ENCODE measurements at places on chromosomes 12 and 14. TPM values are rescaled to one million over a fixed set of nuclear protein-coding genes. Genes with fewer than 3 reads are reported as not detected.

The DPY19L2 gene
- total RNA-seq: 8.2 TPM

The RDH12 gene
- not detected for total RNA-seq

The PRKCH gene
- total RNA-seq: 34.0 TPM

The HEATR5A gene
- total RNA-seq: 43.9 TPM

The IKZF4 gene
- 2.9 TPM for total RNA-seq

The GIT2 gene
- 42.6 TPM for total RNA-seq

The MGP gene
- total RNA-seq: 330 TPM

The HCAR3 gene
- 0.96 TPM for total RNA-seq

The SERPINA3 gene
- 1,840 TPM for total RNA-seq

Data from breast epithelium (tissue), 4 donors.